Memory B cell (primary cell): ENCODE measurements at places on chromosomes 1 and 21.
A peak's percentile ranks its signal among the peaks of the same experiment; 100 is the strongest.

- DNase-seq = no peak
Observed at GRCh38 chr1:190373705-190374336, 103.8 kb downstream of the BRINP3 start.

DNA sequence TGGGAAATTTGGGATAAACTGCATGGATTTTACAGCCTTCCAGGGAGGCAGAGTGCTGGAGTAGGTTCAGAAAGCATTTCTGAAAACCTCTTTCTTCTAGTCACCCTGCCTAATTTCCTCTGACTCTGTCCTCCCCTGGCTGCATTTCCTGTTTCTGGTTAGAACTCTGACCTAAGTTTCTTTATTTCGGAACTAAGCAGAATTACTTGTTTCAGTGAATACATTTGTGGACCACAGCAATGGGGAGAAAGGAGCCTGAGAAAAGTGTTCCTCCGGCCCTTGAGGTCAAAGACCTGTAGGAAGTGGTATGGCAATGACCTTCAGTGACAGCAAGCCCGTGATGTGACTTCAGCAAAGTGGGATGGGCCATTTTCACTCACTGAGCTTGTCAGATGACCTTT, 173.4 kb upstream of the RUNX1 start:
- peak; percentile 23 for DNase-seq

GRCh38 chr1:27595597-27595996, 8.3 kb downstream of the AHDC1 start:
- DNase-seq = no peak

DNA sequence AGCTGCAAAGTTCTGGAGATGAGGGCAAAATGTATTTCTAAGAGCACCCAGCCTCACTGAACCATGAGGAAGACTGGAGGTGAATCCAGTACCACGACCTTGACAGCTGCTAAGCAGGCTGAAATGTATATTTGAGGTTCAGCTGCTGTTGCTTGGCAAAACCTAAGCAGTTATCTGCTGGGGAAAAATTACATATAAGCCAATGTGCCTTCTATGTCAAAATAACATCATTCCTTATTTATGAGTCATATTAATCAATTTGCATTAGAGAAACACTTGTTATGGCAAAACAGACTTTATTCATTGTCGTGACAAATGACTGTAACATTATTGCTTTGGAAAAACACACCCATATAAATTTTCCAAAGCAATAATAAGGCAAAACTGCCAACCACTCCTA, 560.5 kb upstream of the NR5A2 start:
- no peak for DNase-seq

DNA sequence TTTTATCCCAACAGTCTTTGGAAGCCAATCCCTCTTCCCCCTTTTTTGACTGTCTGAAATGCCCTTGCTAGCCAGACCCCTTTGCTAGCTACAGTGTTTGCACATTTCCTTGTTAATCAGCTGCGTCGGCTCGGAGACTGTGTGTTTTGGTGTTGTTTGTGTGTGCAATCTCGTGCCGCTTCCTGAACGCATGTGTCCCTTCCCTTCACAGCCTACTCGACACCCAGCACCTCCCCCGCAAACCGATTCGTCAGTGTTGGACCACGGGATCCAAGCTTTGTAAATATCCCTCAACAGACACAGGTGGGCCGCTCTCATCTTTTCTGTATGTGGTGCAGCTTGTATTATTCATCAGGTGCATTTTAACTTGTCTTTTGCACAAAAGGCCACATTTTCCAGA, 298.7 kb downstream of the TM2D1 start:
- DNase-seq = no peak

DNA sequence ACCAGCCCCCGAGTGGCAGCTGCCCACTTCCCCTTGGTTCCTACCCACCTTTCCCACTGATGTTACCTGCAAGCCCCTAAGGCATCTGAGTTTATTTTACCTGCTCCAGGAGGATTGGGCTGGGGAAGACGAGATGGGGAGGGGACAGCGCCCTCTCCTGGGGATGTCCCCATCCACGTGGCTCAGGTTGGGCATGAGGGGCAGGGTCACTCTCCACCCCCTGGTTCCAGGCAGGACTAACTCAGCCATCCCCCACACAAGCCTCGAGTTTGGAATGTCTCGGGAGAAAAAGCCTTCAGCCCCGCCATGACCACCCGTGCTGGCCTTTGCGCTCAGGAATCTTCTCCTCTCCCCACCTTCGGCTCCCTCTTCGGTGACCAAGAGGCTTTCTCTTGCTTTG, 90.0 kb downstream of the ARHGEF10L start:
- no peak for DNase-seq

- DNase-seq = no peak
Observed at GRCh38 chr1:151157067-151157531, 650 bp downstream of the TNFAIP8L2 start.
